D721Med (cell line): ENCODE measurements at places on chromosomes 12 and 14.

DNA sequence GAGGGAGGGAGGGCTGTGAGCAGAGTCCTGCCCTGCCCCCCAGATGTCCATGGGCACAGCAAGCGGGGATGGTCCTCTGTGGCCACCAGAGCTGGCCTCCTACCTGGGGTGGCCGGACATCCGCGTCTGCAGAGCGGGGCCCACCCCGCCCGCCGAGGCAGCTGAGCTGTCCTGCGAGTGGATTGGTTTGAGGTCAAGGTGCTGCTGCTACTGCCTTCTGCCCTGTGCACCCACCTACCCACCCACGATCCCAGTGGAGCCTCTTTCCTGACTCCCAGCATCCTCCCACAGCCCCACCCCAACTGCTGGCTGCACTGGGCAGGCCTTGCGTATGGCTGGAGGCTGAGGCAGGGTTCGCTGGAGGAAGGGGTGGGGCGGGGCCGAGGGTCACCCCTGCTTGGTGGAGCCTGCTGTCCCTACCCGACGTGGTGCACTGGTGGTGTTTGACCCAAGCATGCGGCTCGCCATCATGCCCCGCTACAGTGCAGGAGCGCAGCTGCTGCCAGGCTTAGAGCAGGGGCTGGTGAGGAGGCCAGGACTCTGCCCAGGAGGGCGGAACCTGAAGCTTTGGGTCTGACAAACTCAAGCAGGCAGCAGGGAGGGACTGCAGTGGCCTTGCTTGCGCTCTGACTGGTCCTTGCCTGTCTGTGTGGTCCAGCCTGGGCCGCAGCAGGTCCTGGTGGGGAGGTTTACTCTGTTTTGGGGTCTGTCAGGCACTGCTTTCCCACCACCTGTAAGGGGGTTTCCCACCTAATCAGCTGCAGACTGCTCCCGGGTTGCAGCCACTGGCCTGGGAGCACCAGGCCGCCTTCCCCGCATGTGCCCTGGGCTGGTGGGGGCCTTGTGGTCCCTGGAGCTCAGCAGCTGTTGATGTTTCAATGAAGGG, 23.7 kb downstream of the CEP170B start:
- no peak for DNase-seq

DNA sequence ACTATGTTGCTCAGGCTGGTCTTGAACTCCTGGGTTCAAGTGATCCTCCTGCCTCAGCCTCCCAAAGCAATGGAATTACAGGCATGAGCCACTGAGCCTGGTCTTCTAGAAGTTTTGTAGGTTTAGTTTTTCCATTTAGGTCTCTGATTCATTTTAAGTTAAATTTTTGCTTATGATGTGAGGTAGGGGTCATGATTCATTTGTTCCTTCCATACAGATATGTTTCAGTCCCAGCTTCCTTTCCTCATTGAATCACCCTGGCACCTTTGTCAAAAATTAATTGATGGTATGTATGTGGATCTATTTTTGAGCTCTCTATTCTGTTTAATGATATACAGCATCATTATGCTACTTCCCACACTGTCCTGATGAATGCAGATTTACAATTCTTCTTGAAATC, 25.6 kb upstream of the CABP1 start:
- DNase-seq = no peak

DNA sequence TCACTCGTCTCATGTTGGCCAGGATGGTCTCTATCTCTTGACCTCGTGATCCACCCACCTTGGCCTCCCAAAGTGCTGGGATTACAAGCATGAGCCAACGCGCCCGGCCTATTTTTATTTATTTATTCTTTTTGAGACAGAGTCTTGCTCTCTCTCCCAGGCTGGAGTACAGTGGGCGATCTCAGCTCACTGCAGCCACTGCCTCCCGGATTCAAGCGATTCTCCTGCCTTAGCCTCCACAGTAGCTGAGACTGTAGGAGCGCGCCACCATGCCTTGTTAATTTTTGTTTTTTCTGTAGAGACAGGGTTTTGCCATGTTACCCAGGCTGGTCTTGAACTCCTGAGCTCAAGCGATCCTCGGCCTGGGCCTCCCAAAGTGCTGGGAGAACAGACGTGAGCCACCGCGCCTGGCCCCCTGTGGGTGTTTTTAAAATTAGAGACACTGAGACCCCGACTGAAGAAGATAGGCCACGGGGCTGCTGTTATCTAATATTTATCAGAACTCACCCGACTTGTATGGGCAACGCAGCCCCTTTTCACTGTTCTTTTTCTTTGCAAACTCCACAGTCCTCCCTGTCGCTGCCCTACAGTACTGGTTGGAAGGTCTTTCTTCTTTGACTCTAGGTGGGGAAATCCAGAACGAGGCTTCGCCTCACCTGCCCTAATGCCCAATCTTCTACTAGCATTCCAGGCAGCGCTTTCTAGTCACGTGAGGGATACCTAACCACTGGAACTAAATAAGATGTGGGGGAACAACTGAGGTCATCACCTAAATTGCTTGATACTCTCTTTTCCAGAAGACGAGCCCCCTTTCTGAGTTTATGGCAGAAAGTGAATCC, 1.4 kb upstream of the GABARAPL1 start:
- no peak for DNase-seq

GRCh38 chr14:52032204-52032801, 36.6 kb downstream of the NID2 start:
- DNase-seq = no peak

DNA sequence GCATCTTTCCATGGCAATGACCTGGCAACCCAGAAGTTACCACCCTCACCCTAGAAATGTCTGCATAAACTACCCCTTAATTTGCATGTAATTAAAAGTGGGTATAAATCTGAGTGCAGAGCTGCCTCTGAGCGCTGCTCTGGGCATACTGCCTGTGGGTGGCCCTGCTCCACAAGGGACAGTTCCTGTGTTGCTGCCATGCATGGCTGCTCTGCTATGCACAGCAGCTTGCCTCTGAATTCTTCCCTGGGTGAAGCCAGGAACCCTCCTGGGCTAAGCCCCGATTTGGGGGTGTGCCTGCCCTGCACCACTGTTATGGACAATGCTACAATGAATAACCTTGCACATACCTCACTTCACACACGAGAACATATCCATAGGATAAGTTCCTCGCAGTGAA, 35.7 kb upstream of the GPR132 start:
- DNase-seq = no peak

- no peak for DNase-seq
These were observed 27.3 kb downstream of the PTPRB start for GRCh38 chr12:70609739-70610491.

DNA sequence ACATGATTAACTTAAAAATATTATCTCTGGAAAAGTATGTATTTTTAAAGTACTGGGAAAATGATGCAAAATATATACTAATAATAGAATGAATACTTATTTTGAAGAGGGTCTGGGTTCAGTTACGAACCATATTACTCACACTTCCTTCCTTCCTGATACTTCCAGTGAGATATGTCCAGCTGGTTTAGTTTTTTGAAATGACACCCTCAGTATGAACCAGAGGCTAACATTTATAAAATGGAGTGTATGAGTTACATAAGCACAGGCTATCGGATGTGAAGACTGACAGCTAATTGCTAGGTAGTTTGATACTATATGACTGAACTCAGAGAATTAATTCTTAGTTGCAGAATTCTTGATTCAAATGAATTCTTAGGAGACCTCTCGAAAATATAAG, 122.9 kb downstream of the OTOGL start:
- DNase-seq = no peak

DNA sequence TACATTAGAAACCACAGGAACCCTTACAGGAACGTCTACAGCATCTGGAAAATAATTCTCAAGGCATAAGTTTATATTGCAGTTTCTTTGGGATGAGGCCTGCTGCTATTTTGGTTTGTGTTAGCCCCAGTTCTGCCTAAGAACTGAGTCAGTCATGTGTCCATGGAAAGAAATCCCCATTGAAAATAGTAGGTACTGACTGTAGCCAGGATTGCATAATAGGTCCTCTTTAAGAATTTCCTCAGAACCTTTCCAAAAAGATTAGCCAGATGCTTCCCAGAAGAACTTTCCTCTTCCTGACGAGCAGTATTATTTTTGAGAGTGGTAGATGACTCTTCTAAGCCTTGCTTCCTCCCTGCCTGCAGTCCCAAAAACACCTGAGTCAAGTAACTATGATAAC, 52.6 kb downstream of the RASSF8 start:
- no peak for DNase-seq

GRCh38 chr12:79085106-79085682, 220.6 kb downstream of the SYT1 start:
- no peak for DNase-seq

GRCh38 chr12:65941388-65941787, 117.1 kb downstream of the HMGA2 start:
- DNase-seq = no peak

DNA sequence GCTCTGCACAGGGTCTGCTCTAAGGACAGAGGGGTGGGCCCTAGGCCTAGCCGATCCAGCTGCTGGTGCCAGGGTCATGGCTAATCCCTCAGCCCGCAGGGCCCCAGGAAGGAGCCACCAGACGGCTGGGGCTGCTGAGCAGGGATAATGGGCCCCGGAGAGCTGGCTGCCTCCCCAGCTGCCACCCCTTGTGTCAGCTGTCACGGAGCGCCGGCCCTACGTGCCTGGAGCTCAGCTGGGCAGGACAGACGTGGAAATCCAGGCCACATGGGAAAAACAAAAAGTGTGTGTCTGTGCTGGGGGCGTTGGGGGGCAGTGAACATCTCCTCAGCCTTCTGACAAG, 36.2 kb downstream of the CHGA start:
- DNase-seq = peak; percentile 100

GRCh38 chr14:61911574-61911973, 149.4 kb downstream of the SNAPC1 start:
- DNase-seq = no peak

DNA sequence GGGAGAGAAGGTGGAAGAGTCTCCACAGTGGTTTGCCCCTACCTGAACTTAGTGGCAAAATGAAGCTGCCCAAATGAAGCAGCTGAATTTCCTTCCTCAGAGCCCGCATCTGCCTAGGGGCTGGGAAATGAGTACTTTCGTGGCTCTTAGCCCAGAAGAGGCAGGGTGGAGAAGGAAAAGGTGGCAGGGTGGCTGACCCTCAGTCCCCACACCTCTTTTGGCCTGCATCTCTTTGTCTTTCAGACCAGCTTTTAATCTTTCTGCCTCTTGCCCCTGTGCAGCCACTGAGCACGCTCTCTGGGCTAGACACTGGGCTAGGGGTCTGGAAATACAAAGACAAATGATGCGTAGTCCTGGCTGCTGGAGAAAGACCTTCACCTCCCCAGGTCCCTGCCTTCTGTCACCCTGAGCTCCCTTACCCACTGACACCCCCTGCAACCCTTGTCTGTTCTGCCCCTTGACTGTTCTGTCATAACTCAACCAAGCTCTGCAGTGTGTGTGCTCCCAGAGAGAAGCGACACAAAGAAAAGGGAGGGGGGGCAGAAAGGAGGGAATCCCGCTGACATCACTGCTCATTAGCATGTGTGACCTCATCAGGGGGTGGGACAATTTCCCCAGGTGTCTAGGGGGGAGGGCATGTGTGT, 371 bp upstream of the REM2 start:
- peak; percentile 62 for DNase-seq

- DNase-seq = no peak
These were observed 28.1 kb downstream of the PEX5 start for GRCh38 chr12:7217475-7218069.

GRCh38 chr12:42588524-42589464, 752 bp downstream of the PRICKLE1 start:
- no peak for DNase-seq

DNA sequence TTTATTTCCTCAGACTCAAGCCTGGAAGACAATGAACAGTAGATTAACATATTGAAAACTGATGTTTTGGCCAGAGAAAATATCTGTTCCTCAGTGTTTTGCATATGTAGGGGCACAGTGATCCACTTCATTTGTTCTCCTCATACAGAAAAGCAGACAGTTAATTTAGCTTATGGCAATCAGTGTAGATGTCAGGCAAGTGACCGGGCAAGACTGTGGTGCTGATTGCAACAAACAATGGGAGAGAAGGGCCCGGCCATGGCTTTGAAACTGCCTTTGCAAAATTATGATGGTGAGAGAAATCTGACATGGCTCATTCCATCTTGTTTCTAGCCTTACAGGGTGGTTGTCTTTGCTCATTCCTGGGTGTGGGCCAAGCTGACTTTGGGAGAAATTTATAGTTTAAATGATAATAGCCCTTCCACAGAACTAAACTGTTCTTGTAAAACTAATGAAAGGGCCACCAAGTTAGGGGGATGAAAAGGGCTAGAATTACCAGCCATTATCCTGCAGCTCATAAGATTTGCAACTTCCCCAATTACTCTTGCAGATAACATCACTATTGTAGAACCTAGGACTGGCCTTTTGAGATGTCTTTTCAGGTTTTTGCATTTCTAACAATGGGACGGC, 220.3 kb downstream of the KTN1 start:
- DNase-seq = no peak

- no peak for DNase-seq
These were observed 88.8 kb downstream of the CCDC60 start for GRCh38 chr12:119423285-119423684.

GRCh38 chr12:10567813-10568212, 45.6 kb downstream of the MAGOHB start:
- DNase-seq = no peak

- DNase-seq = no peak
These were observed 881 bp downstream of the PYGL start for GRCh38 chr14:50943261-50943942.

DNA sequence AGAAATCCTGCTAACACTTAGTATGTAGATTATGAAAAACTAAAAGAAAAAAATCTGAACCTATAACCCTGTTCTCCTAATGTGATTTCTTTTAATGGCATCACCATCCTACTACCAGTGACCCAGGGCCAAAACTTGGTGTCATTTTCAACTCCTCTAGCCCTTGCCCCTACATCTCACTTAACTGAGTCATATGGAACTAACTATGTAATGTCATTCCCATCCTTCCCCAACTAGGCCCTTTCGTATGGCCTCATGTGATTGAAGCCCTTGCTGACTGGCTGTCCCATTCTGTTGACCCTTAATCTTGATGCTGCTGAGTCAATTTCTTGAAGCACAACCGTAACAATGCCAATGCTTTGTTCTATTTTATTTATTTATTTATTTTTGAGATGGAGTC, 7.6 kb downstream of the DMAC2L start:
- DNase-seq = no peak

GRCh38 chr12:96889273-96889933, 17.7 kb upstream of the NEDD1 start:
- DNase-seq = no peak

GRCh38 chr12:41473441-41473840, 285.3 kb downstream of the PDZRN4 start:
- DNase-seq = no peak

DNA sequence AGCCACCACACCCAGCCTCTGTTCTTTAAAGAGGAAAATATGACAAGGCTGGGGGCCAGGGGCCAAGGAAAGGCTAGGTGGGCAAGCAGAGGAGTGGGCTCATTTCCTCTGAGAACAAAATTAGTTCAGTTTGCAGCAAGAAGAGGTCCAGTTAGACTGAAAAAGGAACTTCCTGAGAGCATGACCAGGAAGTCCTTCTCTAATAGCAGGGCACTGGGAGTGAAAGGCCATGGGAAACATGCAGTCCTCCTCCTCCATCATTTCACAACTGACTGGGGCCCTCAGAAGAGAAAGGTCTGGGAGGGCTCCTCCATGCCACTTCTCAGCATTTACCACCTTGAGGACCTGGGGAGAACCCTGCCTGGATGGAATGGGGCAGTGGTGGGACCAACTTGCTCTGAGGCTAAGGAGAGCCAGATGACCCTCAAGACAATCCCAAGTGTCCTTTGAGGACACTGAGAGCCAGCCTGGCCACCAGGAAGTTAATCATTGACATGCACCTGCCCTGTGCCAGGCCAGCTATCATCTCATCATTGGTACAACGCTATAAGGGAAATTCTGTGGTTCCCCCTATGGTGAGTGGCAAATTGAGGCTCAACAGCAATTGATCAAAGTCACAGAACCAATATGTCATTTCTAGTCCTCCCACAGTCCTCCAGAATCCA, 2.0 kb downstream of the AQP2 start:
- no peak for DNase-seq

- no peak for DNase-seq
These were observed 5.0 kb upstream of the SETD1B start for GRCh38 chr12:121798787-121799155.
